ENCODE measurements at places on chromosomes 16 and 17.

DNA sequence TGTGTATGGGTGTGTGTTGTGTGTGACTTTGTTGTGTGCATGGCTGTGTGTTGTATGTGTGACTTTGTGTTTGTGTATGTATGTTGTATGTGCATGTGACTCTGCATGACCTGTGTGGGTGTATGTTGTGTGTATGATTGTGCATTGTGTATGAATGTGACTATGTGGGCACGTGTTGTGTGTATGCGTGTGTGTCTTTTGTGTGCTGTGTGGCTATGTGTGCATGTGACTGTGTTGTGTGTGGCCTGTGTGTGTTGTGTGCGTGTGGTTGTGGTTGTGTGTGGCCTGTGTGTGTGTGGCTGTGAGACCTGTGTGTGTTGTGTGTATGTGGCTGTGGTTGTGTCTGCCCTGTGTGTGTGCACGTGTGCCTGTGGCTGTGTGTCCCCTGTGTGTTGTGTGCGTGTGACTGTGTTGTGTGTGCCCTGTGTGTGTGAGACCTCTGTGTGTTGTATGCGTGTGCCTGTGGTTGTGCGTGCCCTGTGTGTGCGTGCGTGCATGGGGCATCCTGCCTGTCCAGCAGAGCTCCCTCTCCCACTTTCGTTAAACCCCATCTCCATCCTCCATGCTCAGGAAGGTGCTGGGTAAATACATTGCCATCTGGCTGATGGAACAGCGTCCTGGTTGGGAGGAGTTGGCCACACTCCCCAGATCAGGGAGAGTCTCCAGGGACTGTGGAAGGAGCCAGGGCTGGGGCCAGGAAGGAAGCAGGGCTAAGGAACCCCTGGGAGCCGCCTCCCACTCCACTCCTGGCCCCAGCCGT, 90.1 kb upstream of the GSE1 start:
- DNase-seq = peak; percentile 26

DNA sequence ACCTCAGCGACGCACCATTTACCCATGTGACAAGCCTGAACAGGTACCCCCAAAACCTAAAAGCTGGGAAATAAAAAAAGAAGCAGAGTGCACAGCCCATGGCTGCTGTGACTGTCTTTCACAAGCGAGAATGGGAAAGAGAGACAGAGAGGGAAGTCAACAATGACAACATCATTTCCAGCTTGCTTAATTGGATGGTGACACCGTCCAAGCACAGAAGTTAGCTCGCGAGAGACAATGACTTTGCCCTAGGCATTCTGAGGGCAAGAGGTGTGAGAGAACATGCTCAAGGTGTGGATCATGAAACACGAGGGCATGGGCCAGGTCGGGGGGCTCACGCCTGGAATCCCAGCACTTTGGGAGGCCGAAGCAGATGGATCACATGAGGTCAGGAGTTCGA, 19.3 kb upstream of the NSMCE1 start:
- DNase-seq = no peak

- no peak for DNase-seq
Observed at GRCh38 chr17:65638221-65638975, 77.0 kb upstream of the AXIN2 start.

GRCh38 chr16:74874912-74875546, 100.4 kb upstream of the FA2H start:
- no peak for DNase-seq

DNA sequence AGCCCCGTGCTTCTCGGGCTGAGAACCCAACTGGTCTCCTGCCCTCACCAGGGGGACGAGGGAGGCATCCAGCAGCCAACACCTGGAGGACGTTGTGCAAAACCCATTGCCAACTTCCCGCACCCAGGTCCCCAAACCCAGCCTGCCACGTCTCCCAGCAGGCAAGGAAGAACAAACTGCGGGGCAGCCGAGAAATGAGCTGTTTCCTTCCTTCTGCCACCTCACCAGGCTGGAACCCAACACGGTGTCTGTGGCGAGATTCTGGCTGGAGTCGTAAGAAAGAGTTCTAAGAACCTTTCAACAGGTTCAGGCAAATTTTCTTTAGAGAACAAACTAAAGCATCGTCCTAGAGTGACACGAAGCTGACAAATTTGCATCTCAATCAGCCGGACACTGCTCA, 3.6 kb downstream of the SLC43A2 start:
- no peak for DNase-seq

- no peak for DNase-seq
Observed at GRCh38 chr17:64411999-64412771, 21.5 kb upstream of the PECAM1 start.

DNA sequence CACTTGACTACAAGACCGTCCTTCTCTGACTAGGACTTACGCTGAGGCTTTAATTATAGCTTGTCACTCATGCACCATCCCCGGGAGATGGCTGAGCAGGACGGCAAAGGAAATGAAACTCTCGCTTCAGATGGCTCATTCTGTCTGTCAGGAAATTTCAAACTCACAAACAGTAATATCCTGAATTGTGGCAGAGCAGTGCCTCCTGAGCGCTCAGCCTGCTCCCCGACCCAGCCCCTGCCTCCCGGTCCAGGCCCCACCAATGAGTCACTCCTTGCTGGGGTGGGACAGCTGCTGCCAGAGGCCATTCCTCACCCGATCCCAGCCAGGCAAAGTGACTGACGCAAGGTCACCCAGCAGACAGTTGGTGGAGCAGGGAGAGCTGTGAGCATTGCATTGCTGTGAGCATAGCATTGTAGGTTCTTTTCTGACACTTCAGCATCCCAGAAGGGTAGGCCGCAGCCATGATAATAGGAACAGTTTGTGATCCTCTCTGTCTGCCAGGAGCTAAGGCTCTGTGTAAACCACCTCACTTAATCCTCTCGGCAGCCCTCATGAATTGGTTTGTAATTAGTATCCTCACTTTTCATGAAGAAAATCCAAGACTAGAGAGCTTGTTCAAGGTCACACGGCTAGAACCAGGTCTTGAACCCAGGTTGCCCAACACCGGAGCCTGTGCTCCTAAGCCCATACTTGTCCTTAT, 20.9 kb downstream of the CCDC182 start:
- no peak for DNase-seq
